ENCODE measurements at places on chromosomes 3 and 15. TPM values are rescaled to one million over a fixed set of nuclear protein-coding genes. Genes with fewer than 3 reads are reported as not detected.
A peak's percentile ranks its signal among the peaks of the same experiment; 100 is the strongest.

DNA sequence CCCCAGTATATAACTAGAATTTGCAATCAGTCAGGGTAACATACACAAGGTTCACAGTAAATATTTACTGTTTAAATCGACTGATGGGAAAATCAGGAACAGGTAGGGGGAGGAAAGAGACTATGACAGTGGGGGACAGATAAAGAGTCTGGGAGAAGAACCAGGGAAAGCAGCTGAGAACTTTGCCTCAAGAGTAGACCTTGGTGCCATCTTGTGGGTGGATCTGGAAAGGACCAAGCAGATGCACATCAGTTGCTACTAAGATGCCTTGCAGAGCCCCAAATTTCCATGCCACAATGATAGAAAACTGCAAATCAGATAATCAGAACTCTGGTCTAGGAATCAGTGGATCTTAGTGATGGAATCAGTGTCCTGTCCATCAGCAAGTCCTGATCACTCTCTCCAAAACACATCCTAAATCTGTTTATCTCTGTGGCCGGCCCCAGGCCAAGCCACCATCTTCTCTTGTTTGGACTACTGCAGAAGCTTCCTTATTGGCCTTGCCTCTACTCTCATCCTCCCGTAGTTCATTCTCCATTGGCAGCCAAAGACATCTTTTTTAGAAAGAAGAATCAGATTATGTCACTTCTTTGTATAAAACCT, 62.7 kb downstream of the PDE8A start:
- peak; percentile 41 for ATAC-seq

- ATAC-seq = peak; percentile 78
Measured at GRCh38 chr3:139427283-139428060, 38.0 kb upstream of the COPB2 start.

DNA sequence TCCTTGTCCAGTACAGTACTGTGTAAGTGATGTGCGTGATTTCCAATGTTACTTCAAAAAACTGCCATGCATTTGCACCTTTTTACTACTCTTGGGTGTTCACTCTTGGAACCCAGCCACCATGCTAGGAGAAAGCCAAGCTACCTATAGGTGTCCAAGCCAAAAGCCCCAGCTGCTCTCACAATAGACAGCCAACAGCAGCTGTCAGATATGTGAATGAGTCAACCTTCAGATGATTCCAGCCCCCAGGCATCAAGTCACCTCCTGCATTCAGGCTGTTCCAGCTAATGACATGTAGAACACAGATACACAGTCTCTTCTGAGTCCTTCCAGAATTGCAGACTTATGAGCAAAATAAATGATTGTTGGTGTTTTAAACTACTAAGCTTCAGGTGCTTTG, 417.7 kb upstream of the TGFBR2 start:
- ATAC-seq = no peak

DNA sequence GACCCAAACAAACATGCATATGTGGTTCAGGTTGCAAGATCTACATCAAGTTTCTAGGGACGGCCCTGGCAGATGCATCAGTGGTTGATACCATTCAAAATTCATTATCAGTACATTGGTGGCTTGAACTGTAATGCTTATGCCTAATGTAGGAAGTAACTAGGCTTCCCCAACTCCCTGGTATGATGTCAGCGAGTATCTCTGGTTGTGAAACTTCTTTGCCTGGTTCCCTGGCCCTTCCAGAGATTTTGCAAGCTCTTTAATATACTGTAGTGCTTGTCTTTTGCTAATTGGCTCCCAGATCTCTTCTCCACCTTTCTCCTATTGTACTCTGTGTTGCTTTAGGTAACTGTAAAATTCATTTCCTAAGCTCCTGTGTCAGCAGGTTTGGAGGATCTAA, 114.8 kb upstream of the RARB start:
- ATAC-seq = no peak

CYP19A1 gene
- 2.9 TPM for total RNA-seq

NME9 gene
- 0.47 TPM for total RNA-seq

SNTN gene
- total RNA-seq = not detected

IL17RB gene
- 0.59 TPM for total RNA-seq

All from gastroesophageal sphincter (tissue), 4 donors.